ENCODE measurements at places on chromosomes 3 and 15.

- no peak for DNase-seq
Observed at GRCh38 chr3:98730338-98730737, 32.8 kb upstream of the ST3GAL6 start.

DNA sequence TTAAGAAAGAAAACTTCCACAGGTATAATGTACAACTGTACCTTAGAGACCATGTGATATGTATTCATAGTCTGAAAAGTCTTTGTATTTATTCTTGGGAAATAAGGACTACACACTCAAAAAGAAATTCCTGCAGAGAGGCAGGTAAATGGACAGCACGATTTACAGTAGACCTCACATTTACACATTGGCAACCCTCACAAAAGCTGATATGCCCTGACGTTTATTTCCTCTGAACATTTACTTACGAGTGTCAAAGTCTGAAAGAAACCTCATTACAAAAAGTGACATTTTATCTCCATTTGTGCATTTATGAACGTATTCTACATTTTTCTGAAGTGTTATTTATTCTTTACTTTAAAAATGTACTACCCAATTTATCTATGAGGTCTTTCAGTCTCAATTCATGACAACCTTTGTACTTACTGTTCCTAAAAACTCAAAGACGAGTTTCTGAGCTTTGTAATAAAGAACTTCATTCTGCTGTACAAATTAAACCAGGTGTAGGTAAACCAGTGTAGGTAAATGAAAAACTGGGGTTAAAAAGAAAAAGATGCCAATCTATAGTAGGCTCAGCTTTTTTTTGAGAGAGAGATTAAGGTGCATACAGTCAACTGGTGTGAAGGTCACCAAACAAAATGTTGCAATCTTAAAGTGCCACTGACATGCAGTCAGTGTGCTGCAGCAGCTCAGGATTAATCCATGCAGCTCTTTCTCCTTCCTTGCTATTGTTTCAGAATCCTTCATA lies 44.3 kb downstream of the THRB start:
- DNase-seq = no peak

DNA sequence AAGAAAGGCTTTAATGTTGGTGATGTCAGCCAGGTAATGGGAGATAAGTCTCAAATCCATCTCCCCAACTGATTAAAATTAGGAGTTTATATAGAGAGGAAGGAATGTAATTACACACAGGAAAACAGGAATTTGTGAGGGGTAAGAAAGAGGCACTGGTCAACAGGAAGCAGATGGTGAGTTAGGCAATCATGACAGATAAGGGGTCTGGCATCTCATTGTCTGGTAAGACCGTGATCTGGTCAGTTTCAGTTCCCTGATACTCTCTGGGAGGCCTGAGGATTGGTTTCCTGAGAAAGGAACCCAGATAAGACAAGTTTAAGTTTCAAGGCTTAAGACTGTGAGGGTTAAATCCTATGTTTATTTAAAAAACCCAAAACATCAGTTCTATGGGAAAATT lies 414.7 kb upstream of the ARRDC4 start:
- DNase-seq = no peak

- DNase-seq = no peak
Observed at GRCh38 chr3:95277613-95278012, 1214.8 kb downstream of the NSUN3 start.

GRCh38 chr3:194083637-194084224 lies 52.2 kb upstream of the HES1 start:
- DNase-seq = no peak

GRCh38 chr3:85005946-85006345 lies 47.2 kb downstream of the CADM2 start:
- no peak for DNase-seq

DNA sequence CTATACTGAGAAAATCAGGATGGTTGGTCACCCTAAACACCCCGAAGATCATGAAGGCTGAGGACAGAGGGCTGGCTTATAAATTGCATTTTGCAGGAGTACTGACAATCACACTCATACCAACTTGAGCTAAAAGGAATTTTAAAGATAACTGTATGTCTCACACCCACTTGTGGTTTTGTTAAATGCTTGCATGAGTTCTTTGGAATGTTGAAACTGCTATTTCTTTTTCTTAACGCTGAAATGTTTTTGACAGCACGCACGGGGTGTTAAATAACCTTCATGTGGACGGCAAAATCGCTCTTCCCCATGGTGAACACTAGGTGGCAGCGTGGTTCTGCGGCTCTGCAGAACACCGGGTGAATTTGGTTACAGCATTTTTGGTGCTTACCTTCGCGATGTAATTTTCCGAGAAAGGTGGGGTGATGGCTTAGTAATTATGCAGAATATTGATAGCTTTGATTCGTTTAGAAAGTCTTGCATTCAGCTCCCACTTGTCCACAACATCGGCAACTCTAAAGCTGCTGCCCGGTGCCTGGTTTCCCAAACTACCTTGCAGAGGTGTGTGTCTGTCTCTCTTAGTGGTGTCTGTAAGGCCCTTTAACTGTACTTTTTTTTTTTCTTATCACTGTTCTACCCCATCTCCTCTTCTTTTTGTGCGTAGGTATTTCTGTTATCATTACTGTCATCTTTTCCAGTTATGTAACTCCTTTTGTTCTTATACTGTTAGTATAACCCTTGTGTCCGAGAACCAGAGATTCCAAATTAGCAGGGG lies 51.7 kb downstream of the ARNT2 start:
- no peak for DNase-seq

GRCh38 chr3:13818919-13819318 lies 61.0 kb downstream of the WNT7A start:
- DNase-seq = no peak

GRCh38 chr3:144652573-144652972 lies 681.0 kb downstream of the DIPK2A start:
- no peak for DNase-seq

DNA sequence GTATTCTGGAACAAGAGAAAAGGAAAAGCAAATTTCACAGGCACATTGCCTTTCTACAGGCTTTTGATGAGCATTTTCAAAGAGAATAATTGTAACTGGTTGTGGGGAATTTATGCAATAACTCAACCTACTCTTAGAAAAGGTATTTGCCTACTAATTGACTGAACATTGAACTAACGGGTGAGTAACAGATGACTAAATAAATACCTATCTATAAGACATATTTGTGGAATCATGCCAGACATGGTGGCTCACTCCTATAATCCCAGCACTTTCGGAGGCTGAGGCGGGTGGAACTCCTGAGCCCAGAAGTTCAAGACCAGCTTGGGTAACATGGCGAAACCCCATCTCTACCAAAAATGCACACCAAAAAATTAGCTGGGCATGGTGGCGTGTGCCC lies 367.7 kb downstream of the CGGBP1 start:
- DNase-seq = no peak

- no peak for DNase-seq
Observed at GRCh38 chr3:15148614-15149013, 49.7 kb upstream of the RBSN start.

GRCh38 chr3:168249205-168249549 lies 153.5 kb upstream of the GOLIM4 start:
- DNase-seq = no peak

DNA sequence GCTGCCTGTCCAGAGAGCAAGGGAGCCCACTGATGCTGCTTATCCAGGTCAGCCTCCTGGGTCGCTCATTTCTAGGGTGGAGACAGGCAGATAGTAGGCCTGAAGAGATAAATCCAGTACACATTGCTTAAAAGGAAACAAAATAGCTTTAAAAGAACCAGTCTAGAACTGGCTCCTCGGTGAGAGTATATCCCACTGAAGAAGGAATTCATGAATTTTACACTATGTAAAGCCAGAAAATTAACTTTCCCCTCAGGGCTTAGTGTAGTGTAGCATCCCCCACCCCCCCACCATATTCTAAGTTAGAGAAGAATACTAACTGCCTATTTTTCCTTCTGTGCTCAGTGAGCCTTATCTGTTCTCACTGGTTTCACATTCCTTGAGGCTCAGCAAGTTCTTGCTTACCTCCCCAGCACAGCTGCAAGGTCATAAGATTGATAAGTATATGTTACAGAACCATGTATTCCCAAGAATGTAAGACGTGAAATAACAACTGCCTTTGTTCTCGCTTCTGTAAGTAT lies 30.5 kb upstream of the NOX5 start:
- no peak for DNase-seq

DNA sequence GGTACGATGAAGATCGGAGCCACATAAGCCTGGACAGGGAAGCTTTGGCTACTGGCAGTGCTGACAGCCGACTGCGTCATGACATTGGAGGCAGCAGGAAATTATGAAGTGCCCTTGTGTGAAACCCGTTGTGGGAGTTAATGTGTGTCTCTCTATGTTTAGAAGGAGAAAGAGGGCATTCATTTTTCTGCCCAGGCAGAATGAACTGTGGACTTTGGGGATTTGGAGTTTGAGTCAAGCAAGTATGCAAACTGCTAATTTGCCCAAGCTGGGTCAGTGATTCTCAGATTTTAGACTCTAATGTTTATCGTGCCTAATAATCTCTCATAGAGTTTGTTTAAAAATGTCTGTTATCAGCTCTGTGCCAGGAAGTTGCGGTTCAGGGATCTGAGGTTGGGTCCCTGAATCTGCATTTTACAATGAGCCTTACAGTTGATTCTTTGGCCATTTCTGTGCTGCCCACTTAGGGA lies 5.6 kb downstream of the CTXND1 start:
- no peak for DNase-seq

GRCh38 chr15:34213690-34214089 lies 3.8 kb upstream of the KATNBL1 start:
- DNase-seq = no peak

- no peak for DNase-seq
Observed at GRCh38 chr3:56775445-56775837, 26.3 kb downstream of the ARHGEF3 start.

DNA sequence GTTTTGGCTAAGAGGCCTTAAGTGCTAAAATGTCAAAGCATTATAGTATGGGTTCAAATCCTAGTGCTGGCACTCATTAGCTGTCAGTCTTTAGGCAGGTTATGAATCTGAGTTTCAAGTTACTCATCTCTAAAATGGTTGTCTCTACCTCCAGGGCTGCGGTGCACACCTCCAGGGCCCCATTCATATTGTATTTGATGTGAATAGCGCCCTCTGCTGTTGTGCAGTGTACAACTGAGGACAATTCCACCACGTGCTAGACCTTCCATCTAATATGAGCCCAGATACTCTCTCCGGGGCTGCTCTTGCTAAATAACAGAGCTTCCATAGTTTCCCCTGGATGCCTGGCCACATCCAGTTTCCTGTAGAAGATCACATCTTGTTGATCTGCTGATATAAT lies 54.3 kb downstream of the OXNAD1 start:
- peak; percentile 53 for DNase-seq

DNA sequence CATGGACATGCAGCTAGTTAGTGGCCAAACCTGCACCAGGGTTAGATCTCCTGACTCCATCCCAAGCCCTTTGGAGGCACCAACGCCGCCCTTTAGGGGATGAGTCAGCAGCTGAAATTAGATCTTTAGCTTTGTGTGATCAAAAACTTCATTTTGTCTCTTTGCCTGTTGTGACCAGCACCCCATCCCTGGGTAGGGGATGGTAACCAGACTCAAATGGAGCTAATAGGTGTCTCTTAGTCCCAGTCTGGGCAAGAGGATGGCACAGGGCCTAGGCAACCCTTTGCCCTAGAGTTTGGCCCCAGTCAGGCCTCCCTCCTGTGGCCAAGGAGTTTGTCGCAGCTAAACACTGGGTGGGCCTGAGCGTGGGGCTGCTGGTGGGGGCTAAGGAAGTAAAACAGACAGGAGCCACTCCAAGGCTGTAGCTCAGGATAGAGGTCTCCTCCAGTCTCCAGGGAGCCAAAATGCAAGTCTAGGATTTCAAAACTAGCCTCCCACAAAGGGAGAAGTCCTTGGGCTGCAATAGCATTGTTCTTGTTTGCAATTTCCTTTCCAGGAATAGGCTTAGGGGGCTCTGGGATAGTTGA lies 105.1 kb downstream of the CPN2 start:
- DNase-seq = no peak

DNA sequence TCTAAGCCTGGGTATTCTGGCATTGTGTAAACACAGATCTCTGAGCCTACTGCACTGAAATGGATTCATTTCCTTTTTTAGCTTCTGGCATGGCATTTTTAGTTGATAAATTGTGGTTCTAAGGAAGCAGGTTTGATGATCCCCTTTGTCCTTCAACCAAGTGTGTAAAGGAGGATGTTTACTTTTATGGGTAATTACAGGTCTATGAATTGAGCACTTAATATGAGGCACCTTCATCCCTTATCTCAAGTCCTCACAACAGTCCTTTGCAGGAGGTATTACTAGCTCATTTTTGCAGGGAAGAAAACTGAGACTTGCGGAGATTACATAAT lies 30.8 kb upstream of the ZBTB38 start:
- no peak for DNase-seq

- DNase-seq = no peak
Observed at GRCh38 chr3:120641696-120642246, 40.3 kb downstream of the HGD start.

- peak; percentile 25 for DNase-seq
Observed at GRCh38 chr3:44913868-44914468, 39.6 kb downstream of the TGM4 start.

DNA sequence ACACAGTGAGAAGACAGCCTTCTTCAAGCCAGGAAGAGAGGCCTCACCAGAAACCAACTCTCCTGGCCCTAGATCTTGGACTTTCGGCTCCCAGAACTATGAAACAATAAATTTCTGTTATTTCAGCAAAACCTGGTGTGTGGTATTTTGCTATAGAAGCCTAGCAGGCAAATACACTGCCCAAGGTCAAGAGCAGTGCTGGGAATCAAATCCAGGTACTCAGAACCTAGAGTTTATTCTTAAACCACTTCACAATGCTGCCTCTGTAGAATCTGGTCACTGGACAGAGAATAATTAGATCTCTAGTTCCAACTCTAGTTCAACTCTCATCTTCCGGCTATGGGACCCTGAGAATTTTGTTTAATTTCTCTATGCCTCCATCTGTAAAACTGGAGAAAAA lies 46.6 kb downstream of the ATP13A4 start:
- DNase-seq = no peak

- no peak for DNase-seq
Observed at GRCh38 chr3:56296361-56296760, 171.9 kb downstream of the ERC2 start.

DNA sequence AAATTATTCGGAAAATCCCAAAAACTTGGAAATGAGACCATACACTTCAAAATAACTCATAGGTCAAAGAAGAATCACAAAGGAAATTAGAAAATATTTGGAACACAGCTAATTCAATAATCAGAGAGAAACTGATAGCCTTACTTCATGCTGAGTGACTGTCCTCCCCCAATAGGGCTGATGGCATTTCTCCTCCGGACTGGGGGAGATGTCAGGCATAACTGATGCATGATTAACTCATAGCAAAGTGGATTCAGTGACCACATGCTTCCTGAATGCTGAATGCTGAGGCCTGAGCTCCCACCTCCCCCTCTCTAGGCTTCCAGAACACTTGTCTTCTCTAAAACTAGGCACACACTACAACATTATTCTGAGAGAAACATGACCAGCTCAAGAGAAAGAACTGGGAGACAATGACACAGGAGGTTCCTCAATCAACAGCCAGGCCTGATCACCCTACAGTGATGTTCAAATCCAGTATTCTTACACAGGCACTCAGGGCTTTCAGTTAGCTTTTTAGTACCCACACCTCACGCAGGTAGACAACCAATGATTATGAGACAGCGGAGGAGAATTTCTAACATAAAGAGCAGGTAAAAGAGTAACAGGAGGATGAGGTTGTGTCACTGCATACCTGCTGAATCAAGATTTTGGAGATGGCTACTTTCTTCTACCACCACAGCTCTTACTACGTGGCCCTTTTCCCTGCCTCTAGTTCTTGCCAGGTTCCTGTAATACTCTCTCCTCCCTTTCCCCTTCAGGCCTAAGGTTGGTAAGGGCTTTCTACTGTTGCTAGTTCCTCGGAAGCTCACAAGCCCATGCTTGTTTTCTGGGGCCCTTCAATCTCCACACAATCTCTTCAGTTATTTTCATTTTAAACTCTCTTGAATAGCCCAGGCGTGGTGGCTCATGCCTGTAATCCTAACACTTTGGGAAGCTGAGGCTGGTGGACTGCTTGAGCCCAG lies 96.1 kb downstream of the FMN1 start:
- no peak for DNase-seq

Data from activated CD8-positive, alpha-beta memory T cell treated with anti-CD3 and anti-CD28 coated beads for 48 hours (primary cell).